Keratinocyte (primary cell): ENCODE measurements at places on chromosomes 11 and 22. TPM values are rescaled to one million over a fixed set of nuclear protein-coding genes. Genes with fewer than 3 reads are reported as not detected.

The ADORA2A gene
- polyA plus RNA-seq: 0.09 to 0.37 TPM (median 0.20 TPM) in 3 replicates

The OR52H1 gene
- 0.15 TPM in 1 of 3 replicates, not detected in the others for polyA plus RNA-seq

The PLAAT2 gene
- polyA plus RNA-seq: 0.29 to 1.4 TPM (median 0.46 TPM) in 3 replicates

The CLTCL1 gene
- polyA plus RNA-seq: 11.2 to 19.4 TPM (median 12.4 TPM) in 3 replicates

The OR51B5 gene
- not detected in 3 replicates for polyA plus RNA-seq

The LBHD1 gene
- polyA plus RNA-seq: 3.8 to 5.3 TPM (median 4.9 TPM) in 3 replicates

The SCGB1A1 gene
- polyA plus RNA-seq: not detected in 3 replicates

The C1QTNF4 gene
- 0.10 TPM in 1 of 3 replicates, not detected in the others for polyA plus RNA-seq

The SHANK3 gene
- polyA plus RNA-seq: 1.00 to 1.8 TPM (median 1.6 TPM) in 3 replicates

The MAP6 gene
- 1.7 to 3.1 TPM (median 1.8 TPM) in 3 replicates for polyA plus RNA-seq

The OR4C6 gene
- not detected in 3 replicates for polyA plus RNA-seq
